ENCODE measurements at places on chromosomes 6 and 20. TPM values are rescaled to one million over a fixed set of nuclear protein-coding genes. Genes with fewer than 3 reads are reported as not detected.
A peak's percentile ranks its signal among the peaks of the same experiment; 100 is the strongest.

The ZNF133 gene
- polyA plus RNA-seq: 13.3 TPM

The KCNK17 gene
- polyA plus RNA-seq: not detected

The PPP1R14C gene
- polyA plus RNA-seq: not detected

The PLTP gene
- 105 TPM for polyA plus RNA-seq

The ETV7 gene
- polyA plus RNA-seq: 0.81 TPM

The GJA1 gene
- polyA plus RNA-seq: 261 TPM

The RAB32 gene
- 85.9 TPM for polyA plus RNA-seq

The CLIC5 gene
- not detected for polyA plus RNA-seq

GRCh38 chr6:160344271-160344670 lies 3.9 kb upstream of the SLC22A3 start:
- DNase-seq: no peak

- DNase-seq: no peak
Observed at GRCh38 chr6:76072562-76072961, at the start of gene IMPG1. IMPG1 (minus strand) TSS chr6:76072662; CDS start chr6:76072488, 174 bp downstream.

- no peak for DNase-seq
Observed at GRCh38 chr6:44006123-44006871, 121.0 kb downstream of the MRPL14 start.

GRCh38 chr20:16476032-16476431 lies 97.2 kb downstream of the KIF16B start:
- no peak for DNase-seq

DNA sequence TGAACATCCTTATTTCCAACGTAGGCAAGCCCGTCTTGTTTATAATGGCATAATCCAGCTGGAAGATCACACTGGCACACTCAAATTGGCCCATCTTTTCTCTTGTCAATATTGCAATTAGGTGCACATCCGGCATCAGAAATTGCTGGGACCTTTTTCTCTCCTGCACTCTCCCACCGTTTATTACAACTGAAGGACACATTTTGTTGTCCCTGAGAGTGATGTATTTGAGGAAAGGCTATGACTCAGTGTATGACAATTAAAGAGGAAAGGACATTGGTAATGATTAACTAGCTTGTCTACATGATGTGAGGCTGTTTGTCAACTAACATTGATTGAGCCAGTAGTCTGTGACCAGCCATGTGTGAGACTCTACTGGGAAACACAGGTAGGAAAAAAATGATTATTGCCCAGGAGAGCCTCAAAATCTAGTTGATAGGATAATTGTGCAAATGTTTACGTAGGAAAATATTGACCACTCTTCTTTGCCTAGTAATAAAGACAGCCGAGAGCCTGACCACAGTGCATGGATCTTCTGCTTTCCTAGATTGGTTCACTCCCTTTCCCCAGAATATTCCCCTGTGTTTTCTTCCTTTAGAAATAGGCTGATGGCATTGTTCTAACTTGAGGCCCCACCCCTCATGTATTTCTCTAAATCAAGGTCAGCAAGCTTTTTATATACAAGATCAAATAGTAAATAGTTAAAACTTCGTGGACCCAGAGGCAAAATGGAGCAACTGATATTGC lies 230.0 kb upstream of the BTBD3 start:
- DNase-seq: no peak

DNA sequence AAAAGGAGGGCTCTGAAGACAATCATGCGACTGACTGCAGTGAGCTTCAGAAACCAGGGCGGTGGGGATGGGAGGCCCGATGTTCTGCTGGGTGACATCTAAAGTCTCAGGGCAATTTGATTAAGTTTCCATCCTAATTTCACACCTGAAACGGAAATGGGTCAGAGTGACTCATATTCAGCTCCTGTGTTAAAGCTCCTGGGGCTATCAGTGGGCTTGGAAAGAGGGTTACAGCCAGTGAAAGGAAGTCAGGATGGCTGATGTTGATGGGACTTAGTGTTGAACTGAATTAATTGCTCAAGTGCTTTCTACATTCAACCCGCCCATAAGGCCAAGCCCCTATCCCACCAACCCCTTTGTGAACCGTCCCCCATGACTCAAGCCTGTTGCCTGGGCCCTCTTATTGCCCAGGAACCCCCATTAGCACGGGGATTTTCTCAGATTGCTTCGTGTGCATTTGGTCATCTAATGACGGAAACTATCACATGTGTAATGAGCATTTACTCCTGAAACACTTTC lies 47.1 kb upstream of the TBC1D7 start:
- no peak for DNase-seq

- peak; percentile 13 for DNase-seq
Observed at GRCh38 chr6:91081452-91082067, 494.7 kb upstream of the MAP3K7 start.

DNA sequence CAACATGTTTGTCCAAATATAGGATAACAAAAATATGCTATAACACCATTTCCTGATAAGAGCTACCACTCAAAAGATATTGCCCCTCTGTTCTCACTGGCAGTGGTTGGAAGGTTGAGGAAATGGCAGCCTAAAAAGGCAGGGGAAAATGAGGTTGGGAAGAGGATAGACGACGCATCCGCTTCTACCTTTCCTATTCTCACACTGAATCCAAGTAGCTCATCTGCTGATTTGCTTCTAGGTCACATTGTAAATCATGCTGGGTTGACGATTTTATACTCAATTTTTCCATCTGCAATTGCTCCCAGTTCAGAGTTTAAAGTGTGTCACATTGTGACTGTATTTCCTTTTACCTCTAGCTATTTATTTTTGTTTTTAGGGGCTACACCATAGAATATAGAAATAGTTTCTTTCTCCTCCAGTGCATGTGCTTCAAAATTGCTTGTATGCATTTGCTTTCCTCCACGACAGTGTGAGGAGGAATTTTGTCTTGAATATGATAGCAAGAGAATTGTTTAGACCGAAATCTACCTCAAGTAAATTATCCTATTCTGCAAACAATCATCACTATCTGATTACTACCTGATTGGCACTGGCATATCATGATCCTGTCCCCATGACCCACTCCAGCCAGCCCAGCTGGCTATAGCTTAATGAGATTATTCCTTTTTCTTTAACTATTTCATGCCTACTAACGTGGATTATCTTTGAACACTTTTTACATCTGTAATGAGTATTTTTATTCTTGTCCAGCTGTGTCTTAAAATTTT lies 179.6 kb upstream of the RAB32 start:
- no peak for DNase-seq

- DNase-seq: peak; percentile 21
Observed at GRCh38 chr20:44137266-44137801, 49.7 kb downstream of the JPH2 start.

GRCh38 chr6:36160147-36160760 lies 29.9 kb downstream of the MAPK13 start:
- no peak for DNase-seq

DNA sequence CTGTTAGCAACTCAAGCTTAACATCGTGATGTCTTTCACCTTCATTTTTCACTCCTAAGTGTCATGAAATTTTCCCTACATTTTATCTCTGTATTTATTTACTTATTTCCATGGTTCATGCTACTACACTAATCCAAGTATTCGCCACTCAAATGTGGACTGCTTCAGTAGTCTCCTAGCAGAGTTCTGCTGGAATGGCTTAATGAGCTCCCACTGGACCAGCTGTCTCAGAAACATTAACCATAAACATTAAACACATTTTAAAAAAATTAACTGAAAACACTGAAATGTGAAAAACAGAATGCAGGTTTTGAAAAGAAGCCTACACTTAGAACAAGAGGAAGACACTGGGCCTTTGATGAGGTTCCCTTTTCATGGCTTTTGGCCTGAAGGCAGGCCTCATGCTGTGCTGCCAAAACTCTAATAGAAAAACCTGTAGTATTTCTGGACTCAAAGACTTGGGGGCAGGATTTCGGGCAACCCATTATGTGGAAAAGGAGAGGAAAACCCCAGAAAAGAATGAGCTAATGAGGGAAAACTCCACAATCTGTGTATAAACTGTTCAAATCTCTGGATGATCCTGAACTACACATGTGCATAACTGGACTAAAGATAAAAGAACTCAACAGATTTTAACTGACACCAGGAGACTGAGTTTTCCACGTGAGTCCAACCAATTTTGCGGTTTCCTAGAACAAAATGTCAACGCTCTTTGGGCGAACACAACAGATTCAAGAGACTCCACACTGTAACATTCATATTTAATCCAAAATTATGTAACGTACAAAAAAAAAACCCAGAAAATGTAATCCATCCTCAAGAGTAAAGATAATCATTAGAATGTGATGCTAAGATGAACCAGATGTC lies 33.0 kb downstream of the SAMD3 start:
- DNase-seq: no peak

DNA sequence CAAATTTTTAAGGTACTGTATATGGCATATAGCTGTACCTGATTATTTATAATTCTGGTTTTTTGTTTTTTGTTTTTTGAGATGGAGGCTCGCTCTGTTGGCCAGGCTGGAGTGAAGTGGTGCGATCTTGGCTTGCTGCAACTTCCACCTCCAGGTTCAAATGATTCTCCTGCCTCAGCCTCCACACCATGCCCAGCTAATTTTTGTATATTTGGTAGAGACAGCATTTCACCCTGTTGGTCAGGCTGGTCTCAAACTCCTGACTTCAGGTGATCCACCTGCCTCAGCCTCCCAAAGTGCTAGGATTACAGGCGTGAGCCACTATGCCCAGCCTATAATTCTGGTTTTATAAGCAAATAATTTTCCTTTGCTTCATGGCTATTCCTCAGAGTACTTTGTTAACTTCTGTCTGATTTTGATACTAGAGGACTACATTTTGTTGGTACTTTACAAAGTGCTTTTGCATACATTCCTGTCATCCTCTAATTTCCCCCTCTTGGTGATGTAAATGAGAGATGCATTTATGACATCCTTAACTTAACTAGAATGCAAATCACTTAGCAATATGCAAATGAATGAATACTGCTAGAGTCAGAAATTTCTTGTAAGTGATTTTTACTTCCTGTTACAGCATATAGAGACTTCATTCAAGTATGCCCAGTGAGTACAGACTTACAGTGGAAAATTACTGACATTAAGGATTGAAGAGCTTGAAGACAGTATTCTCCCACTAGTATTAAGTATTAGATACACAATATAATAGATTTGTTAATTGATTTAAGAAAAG lies 35.7 kb upstream of the ARID1B start:
- DNase-seq: no peak

- no peak for DNase-seq
Observed at GRCh38 chr6:166500246-166500645, 86.2 kb downstream of the RAMACL start.

- DNase-seq: no peak
Observed at GRCh38 chr6:6039946-6040509, 33.3 kb upstream of the NRN1 start.

DNA sequence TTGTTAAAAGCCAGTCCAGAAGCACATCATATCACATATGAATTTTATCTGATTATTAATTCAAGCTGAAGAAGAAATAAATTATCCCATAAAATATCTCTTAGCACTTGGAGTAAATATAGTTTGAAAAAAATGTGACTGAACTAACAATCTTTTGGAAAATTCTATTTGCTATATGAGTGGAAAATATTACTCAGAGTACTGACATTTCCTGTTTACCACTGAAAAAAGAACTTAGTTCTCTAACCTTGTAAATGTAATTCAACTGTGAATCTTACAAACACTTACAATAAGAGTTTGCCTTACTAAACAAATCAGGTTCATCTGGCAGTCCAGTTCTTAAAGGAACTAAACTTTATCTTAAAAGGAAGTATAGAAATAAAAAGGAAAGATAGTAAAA lies 44.2 kb downstream of the MOXD1 start:
- DNase-seq: no peak

DNA sequence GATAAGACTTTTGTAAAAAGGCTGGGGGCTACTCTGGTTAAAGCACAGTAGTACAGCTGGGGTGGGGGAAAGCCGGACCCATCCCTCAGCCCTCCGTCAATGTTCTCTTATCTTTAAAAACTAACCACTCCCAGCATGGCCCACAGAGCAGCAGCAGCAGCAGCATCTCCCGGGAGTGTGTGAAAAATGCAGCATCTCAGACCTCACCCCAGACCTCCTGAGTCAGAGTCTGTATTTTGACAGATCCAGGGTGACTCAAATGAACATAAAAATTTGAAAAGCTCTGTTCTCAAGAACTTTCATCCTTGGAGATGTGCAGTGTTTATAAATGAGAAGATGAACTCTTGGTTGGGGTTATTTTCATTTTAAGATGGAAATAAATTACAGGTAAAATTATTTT lies 277.7 kb upstream of the ECI2 start:
- peak; percentile 16 for DNase-seq

- DNase-seq: no peak
Observed at GRCh38 chr20:36873498-36874189, 2.3 kb upstream of the TLDC2 start.

DNA sequence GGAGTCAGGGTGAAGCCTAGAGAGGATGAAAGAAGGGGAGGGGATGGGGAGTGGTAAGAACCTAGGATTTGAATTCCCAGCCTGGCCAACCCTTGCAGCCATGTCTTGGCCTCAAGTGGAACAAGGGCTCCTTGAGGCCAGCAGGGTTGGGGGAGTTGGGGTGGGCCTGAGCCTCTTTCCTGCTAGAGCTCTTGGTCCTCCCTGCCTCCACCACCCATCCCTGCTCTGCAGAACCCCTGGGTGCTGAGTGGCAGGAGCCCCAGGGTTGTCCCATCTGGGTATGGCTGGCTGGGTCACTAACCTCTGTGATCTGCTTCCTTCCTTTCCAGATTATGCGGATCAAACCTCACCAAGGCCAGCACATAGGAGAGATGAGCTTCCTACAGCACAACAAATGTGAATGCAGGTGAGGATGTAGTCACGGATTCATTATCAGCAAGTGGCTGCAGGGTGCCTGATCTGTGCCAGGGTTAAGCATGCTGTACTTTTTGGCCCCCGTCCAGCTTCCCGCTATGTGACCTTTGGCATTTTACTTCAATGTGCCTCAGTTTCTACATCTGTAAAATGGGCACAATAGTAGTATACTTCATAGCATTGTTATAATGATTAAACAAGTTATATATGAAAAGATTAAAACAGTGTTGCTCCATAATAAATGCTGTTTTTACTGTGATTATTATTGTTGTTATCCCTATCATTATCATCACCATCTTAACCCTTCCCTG lies 8.3 kb downstream of the VEGFA start:
- DNase-seq: no peak

DNA sequence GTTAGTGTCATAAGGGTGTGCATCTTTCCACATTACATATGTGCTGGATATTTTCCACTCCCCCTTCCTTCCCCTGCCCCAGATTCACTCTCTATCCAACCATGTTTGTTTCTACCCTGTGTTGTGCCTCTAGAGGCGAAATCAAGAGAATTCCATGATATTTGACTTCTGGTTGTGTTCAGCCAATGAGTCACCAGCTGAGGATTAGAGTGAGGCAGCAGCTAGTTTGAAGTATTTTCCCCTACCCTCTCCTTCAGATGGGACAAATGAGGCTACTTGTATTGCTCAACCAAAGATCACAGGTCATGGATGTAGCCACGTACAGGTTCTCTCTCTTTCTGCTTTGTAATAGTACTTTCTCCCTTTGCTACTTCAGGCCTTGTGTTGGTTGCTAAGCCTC lies 24.5 kb upstream of the OR2J2 start:
- DNase-seq: no peak

DNA sequence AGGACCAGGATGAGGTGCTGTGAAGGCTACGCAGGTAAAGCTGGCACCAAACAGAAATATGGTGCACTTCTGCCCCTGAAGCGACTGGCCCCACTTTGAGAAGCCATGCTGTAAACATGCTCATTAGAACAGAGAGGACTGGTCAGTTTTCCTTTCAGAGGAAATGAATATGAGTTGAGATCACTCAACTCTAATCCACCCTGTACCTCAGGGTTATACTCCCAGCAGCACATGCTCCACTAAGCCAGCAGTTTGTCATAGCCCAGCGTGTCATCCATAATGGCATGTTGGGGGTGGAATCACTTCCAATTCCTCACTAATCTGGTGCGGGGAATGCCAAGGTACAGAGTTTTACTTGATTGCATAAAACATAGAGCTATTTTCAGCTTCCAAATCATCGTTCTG lies 98.1 kb downstream of the HIVEP2 start:
- DNase-seq: peak; percentile 61

Measured in AG04450 (cell line).